Esophagus squamous epithelium (tissue), 5 donors: ENCODE measurements at places on chromosomes 6 and 20. TPM values are rescaled to one million over a fixed set of nuclear protein-coding genes. Genes with fewer than 3 reads are reported as not detected.

GRCh38 chr20:50467174-50467573, 43.0 kb upstream of the PTPN1 start:
- DNase-seq, result no peak
- H3K4me3 ChIP-seq, result no peak overlapping the region
- no peak overlapping the region for H3K27ac ChIP-seq
- H3K27me3 ChIP-seq, result no peaks in the 10 kb centered on the region

ZNF311 gene
- total RNA-seq, result 0.32 TPM

- H3K36me3 ChIP-seq, result no peaks in the 10 kb centered on the region
- H3K27me3 ChIP-seq, result no peaks in the 10 kb centered on the region
- H3K4me3 ChIP-seq, result no peak overlapping the region
- peaks cover 7% of the 10 kb centered on the region for H3K4me1 ChIP-seq
These were observed 13.0 kb upstream of the ITCH start for GRCh38 chr20:34350095-34350494.

DNA sequence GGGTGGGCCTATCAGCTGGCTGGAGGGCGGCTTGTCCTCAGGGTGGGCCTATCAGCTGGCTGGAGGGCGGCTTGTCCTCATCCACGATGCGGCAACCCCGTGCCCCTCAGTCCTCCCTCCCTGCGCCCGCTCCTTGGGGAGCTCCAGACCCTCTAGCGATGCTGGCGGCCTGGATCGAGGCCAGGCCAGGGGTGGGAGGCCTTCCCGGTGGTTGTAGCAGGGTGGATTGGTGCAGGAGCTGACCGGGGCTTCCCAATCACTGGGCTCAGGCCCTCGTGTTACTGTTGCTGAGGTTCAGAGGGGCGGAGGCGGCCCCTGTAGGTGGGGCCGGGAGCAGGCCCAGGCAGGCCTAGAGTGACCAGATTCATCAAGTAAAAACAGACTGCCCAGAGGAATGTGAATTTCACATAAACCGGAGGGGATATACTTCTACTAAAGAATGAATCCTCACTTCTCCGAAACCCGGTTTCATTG, 8.8 kb downstream of the SLC17A9 start:
- H3K4me3 ChIP-seq, result no peak overlapping the region
- no peaks in the 10 kb centered on the region for H3K27me3 ChIP-seq
- no peaks in the 10 kb centered on the region for H3K4me1 ChIP-seq

MAS1 gene
- total RNA-seq, result not detected

BPIFB4 gene
- total RNA-seq, result not detected

DNA sequence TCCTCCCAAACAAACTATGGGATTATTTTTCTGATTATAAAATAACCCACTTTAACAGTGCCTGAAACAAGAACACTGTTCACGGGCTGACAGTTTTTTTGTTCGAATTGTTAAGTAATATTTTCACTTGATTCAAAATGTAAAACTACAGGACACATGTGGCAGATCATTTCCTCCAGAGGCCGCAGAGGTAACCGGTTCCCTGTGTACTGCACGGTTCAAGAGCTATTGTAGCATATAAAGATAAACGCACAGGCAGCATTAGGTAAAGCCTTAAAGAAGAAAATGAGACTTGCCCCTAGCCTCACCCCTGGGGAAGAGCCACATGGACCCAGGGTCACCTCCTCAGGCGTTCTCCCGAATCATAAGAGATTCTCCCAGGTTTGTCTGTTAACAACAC, 181.3 kb upstream of the AFDN start:
- no peak overlapping the region for H3K27ac ChIP-seq
- no peak for DNase-seq
- H3K36me3 ChIP-seq, result no peaks in the 10 kb centered on the region
- H3K4me3 ChIP-seq, result no peak overlapping the region
- no peaks in the 10 kb centered on the region for H3K27me3 ChIP-seq
- no peaks in the 10 kb centered on the region for H3K4me1 ChIP-seq

GRCh38 chr6:108020472-108021116, 53.9 kb downstream of the OSTM1 start:
- H3K27ac ChIP-seq, result no peak overlapping the region
- H3K4me3 ChIP-seq, result no peak overlapping the region
- H3K36me3 ChIP-seq, result no peaks in the 10 kb centered on the region
- DNase-seq, result no peak
- no peaks in the 10 kb centered on the region for H3K4me1 ChIP-seq
- no peaks in the 10 kb centered on the region for H3K27me3 ChIP-seq

DNA sequence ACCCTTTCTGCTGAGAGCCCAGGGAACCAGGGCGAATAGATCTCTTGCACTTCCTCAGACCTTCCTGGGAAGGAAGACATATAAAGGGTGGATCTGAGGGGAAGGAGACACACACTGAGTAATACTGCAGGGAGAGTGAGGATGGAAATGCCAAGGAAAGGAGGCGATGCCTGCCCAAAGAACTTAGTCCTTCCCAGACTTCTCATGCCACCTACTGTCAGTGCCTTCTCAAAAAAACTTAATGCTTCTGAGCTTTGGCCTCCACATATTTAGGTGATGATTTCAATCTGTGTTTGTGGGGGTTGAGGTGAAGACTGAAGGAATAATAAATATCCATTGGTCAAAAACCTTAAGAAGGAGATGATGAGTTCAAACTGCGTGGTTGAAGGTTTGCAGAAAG, 9.7 kb downstream of the BTN3A1 start:
- no peaks in the 10 kb centered on the region for H3K4me1 ChIP-seq
- no peak overlapping the region for H3K27ac ChIP-seq
- no peak for DNase-seq
- H3K36me3 ChIP-seq, result peaks cover 5% of the 10 kb centered on the region
- no peak overlapping the region for H3K4me3 ChIP-seq
- H3K27me3 ChIP-seq, result no peaks in the 10 kb centered on the region

SENP6 gene
- total RNA-seq, result 67.6 TPM

- no peak overlapping the region for H3K27ac ChIP-seq
- DNase-seq, result no peak
- no peaks in the 10 kb centered on the region for H3K36me3 ChIP-seq
- H3K4me3 ChIP-seq, result no peak overlapping the region
- H3K27me3 ChIP-seq, result no peaks in the 10 kb centered on the region
These were observed 255.6 kb downstream of the ERMARD start for GRCh38 chr6:170006900-170007467.

GRCh38 chr20:8389381-8390036, 257.4 kb downstream of the PLCB1 start:
- no peak overlapping the region for H3K27ac ChIP-seq
- peaks cover 7% of the 10 kb centered on the region for H3K4me1 ChIP-seq
- H3K36me3 ChIP-seq, result no peaks in the 10 kb centered on the region
- no peak overlapping the region for H3K4me3 ChIP-seq
- DNase-seq, result no peak

ESR1 gene
- total RNA-seq, result 1.1 TPM

FAM184A gene
- 1.3 TPM for total RNA-seq

LTB gene
- total RNA-seq, result 0.53 TPM
